ENCODE measurements at places on chromosomes 3 and 15. TPM values are rescaled to one million over a fixed set of nuclear protein-coding genes. Genes with fewer than 3 reads are reported as not detected.

DNA sequence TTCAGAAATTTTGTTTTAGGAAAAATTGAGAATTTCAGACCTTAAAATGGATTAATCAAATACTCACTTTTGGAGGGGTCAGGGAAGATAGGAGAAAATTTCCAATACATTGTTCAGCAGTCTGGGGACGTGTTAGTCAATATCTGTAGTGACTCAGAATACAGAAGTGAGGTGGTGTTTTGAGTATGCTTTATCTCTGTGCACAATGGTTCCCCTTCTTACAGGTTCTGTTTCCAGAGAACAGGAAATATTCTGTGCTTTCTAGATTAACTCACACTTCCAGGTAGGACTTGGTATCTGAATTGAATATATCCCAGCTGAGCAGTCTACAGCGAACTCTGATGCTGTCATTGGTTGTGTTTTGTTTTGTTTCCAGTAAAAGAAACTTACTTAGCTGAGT, 30.7 kb upstream of the CCDC54 start:
- no peak for DNase-seq

- no peak for DNase-seq
Observed at GRCh38 chr15:31316135-31316795, 10.4 kb upstream of the KLF13 start.

DNA sequence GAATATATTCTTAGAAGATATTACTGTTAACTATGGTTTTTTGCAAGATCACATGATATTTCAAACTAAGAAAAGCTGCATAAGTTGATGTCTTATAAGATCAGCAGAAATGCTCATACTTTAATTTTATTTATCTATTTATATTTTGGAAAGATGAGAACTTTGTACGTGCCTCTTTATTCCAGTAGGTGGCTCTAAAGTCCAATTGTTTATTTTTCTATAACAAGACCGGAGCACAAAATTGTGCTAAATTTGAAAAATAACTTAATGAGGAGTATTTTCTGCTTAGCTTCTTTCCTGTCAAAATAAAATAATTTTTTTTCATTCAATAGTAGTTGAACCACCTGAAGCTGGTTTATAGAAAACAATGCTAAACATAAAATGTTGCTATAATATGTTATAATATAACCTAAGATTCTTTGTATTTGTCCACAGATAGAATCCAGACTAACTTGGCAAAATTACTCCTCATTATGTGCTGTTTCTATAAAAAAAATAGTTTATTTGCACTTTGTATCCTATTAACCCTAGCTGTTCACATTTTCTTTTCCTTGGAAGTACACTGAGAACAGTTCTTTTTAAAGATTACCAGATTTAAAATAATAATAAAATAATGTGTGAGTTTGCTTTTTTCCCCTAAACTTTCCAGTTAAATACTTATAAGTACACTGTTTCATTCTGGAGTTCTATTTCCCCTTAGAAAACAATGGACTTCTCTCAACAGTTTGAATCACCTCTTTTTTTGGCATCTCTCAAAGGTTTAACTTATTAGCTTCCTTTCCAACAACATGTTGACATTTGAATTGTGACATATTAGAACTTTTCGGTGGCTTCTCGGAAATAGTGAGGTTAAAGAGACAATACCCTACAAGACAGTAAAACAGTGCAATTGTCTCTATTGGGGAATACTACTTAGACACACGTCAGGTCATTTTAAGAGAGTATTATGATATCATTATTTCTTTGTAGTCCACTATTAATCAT, 530.0 kb downstream of the MECOM start:
- no peak for DNase-seq

- no peak for DNase-seq
Observed at GRCh38 chr15:29106551-29107290, 162.9 kb downstream of the NSMCE3 start.

DNA sequence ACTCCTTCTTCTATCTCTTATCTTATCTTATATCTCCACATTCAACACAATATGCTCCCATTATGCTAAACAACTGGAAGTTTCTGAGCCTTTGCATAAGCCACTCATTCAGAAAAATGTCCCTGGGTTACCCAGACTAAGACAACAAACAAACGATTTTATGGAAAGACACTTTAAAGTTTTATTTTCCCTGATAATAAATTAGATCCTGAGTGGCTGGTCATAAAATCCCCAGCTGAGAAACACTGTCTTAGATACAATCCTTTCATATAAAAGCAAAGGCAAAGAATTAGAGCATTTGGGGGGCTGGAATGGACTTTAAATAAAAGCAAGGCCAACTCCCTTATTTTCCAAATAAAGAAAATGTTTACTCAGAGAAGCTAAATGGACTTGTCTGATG, 322.3 kb downstream of the GBE1 start:
- DNase-seq: no peak

GRCh38 chr3:166829896-166830295, 550.2 kb downstream of the ZBBX start:
- DNase-seq: no peak

DNA sequence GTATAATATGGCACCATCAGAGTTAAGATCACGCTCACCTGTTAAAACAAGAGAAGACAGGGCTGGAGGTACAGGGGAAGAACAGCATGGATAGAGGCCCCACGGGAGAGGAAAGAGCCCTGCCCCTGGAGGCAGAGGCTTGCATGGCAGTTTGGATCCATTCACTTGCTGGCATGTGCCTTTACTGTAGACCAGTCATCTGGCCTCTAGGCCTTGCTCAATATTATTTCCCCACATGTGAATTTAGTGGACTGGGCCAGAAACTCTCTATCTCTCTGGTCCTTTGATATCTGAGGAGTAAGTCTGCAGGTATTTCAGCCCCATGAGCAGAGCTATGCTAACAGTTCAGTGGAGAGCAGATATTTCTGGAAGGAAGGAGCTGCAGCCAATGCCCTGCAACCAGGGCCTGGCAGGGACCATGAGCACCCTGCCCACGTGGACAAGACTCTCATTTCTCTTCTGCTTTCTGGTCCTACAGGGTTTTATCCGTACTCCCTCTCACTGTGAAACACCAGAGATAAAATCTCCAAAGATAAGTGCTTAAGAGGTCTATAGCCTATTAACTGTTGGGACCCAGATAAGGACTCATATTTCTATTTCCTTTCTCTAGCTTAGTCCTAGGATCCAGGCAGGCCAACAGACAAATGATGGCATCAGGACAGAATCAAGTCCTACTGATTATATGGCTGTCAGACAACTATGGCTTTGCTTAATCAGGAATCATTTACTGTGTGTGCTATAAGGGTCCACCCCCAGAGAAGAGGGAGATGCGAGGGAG, 65.0 kb downstream of the CLDN11 start:
- DNase-seq: no peak

GRCh38 chr3:106371971-106372805, 503.4 kb upstream of the CBLB start:
- DNase-seq: no peak

- DNase-seq: no peak
Observed at GRCh38 chr3:10286596-10287295, 6.0 kb downstream of the GHRL start.

DNA sequence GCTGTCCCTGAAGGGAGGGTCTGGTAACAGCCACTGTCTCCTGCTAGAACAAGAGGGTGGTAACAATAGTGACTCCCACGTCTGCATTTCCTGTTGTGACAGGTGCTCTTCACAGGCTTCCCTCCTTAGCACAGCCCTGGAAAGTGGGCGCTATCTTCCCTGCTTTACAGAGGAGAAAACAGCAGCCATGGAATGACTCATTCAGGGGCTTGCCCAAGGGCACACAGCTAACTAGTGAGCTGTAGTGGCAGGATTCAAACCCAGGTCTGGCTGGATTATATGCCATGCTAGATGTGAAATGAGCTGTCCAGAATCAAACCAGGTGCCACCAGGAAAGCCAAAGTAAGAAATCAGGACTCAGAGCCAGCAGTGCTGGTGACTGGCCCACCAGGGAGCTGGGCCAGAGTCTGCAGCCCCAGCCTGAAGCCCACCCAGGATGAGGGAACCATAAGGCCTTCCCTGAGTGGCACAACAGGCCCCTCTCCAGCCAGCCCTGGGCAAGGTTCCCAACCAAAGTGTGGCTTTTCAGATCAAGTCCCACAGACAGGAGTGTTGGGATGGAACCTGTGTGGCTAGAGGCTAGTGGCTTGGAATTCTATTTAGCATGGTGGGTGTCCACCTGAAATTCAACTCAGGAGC, 102.4 kb downstream of the ETFA start:
- DNase-seq: no peak

DNA sequence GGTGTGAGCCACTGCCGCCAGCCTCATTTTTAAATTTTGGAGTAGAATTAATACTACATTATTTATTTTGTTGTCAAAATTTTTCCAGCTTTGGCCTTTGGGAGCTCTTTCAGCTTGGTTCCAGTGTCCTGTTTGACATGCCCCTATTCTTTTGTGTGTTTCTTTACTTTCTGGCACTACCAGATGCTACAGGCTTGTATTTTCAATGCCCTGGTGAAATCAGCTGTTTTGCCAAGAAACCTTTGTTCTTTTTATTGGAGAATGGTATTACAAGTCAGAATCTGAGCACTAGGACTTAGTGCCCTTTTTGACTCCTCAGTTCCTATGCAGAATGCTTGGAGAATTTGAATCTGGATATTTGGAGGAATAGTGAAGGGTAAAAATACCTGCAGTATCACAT, 26.6 kb downstream of the RNF111 start:
- DNase-seq: no peak

GRCh38 chr15:62326460-62327011, 161.5 kb upstream of the C2CD4B start:
- no peak for DNase-seq

DNA sequence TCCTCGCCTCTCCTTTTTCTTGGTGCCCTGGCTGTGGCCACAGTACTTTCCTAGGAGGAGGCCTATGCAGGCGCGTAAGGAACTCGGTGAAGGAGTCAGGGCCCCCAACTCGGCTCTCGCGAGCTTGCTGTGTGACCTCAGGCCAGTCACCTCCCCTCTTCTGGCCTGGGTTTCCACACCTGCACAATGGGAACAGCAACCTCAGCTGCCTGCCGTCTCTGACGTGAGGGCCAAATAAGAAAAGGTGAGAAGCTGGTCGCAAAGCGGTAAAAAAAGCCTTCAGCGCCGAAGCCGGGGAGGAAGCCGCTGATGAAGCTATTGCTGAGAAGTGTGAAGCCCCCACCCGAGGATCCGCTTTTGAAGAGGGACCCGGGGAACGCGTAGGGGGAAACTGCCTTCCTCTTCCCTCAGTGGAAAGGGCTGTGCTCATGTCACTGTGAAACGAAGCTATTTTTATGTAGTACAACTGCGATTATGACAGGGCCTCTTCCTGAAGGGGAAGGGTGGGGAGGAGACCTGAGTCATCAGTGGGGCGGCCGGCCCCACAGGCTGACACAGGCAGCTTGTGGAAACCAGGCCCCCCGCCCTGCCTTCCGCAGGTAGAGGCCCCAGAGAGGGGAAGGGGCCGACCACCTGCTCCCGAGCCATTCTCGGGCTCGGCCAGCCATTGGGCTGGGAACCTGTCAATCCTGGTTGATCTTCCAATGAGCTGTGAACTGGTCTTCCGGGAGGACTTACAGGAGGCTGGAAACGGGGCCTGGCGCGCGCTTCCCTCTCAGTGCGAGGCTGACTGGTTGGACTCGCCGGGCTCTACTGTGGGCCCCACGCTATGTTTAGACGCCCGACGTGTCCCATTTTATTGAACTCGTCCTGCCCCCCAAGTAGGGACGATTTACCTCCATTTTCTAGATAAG, 18.0 kb upstream of the ANKDD1A start:
- DNase-seq: peak; percentile 90

GRCh38 chr3:184822654-184823053, 10.7 kb downstream of the VPS8 start:
- DNase-seq: no peak

- no peak for DNase-seq
Observed at GRCh38 chr15:80070840-80071239, 11.4 kb downstream of the ZFAND6 start.

DNA sequence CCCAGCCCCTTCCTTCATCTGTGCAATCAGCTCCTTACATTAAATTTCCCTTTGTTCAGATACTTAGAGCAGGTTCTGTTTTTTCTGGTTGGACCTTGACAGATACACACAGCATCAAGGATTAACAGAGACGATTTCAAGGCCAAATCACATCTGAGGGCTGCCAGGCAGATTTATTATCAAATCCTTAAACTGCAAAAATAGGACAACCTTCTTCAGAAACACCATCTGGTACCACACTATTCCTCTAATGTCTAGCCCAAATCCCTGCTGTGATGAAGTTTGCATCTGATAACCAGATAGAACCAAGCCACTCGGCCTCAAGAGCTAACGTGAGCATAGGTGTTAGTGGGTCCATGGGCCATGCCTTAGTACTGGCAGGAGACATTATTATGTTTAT, 250.7 kb upstream of the PROK2 start:
- DNase-seq: no peak

DNA sequence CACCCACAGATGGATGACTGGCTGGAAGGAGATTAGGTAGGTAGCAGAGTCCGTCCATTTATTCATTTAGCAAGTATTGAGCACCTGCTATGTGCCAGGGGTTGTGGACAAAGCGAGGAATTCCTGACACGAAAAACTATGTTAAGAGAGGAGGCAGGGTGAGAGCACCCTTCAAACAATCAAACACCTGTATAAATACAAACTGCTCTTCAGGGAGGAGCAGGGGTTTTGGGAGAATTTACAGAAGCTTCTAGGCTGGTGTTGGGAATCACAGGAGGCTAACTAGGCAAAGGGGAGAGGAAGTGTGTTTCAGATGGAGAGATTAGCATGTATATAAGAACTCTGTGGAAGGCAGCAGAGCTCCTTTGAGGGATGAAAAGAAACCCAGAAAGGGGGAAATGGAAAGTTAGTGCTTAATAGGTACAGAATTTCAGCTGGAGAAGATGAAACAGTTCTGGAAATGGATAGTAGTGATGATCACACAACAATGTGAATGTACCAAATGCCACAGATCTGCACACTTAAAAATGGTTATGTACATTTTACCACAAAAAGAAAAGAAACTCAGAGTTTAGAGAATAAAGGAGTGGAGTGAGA, 805 bp upstream of the SEC22C start:
- DNase-seq: no peak

DNA sequence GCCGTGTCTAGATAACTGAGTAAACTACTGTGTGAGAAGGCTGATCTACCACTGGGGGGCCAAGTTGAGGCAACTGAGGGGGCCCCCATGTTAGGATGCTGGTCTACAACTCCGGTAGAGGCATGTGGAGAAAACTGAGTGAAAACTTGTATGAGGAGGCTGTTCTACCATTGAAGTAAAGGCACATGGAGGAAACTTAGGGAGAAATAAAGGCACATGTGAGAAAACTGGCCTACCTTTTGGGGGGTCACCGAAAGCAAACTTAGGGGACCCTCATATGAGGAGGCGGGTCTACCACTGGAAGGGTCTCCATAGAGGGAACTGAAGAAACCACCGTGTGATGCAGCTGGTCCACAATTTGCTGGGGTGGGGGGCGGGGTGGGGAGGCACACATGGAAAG, 155.2 kb downstream of the FBLN2 start:
- no peak for DNase-seq

MEX3B gene
- total RNA-seq: 96.2 TPM

NOX5 gene
- total RNA-seq: not detected

SERPINI1 gene
- 66.2 TPM for total RNA-seq

SNTN gene
- not detected for total RNA-seq

BSN gene
- 46.9 TPM for total RNA-seq

TIMP4 gene
- not detected for total RNA-seq

ACKR4 gene
- total RNA-seq: 0.22 TPM
